ENCODE measurements at places on chromosomes 12 and 14. TPM values are rescaled to one million over a fixed set of nuclear protein-coding genes. Genes with fewer than 3 reads are reported as not detected.

The KCNH3 gene
- 1.6 TPM for polyA plus RNA-seq

The OR10AD1 gene
- polyA plus RNA-seq: 0.15 TPM

The LRRC23 gene
- polyA plus RNA-seq: 9.0 TPM

The KRT2 gene
- polyA plus RNA-seq: not detected

The KRT81 gene
- 0.06 TPM for polyA plus RNA-seq

DNA sequence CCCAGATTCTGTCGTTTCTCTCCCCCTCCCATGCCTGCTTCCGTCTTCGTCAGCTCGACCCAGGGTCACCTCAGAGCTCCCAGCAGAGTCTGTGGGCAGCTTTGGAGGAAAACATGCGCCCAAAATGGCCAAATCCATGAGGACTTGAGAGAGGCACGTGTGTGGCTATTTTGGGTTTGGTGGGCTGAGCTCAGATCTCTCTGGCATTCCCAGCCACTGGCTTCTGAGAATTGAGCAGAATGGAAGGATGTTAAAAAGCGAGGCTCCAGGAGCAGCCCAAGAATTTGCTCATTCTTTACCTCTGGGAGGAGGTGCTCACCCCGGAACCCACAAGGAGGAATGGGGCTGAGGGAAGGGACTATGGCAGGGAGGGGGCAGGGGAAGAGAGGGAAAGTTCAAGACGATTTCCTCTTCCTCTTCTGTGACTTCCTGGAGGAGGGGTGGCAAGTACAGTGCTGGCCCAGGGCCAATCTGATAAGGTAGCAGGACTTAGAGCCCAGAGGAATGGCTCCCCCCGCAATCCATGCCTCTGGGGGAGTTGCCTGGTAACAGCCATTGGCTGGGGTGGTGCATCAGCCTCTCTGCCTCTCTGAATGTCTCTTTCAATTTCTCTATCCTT, 20.1 kb downstream of the TSPAN9 start:
- DNase-seq: peak; percentile 66

GRCh38 chr14:89422181-89422951, 5.3 kb upstream of the FOXN3 start:
- peak; percentile 46 for DNase-seq

GRCh38 chr12:7012024-7012607, 6.2 kb downstream of the LPCAT3 start:
- no peak for DNase-seq

DNA sequence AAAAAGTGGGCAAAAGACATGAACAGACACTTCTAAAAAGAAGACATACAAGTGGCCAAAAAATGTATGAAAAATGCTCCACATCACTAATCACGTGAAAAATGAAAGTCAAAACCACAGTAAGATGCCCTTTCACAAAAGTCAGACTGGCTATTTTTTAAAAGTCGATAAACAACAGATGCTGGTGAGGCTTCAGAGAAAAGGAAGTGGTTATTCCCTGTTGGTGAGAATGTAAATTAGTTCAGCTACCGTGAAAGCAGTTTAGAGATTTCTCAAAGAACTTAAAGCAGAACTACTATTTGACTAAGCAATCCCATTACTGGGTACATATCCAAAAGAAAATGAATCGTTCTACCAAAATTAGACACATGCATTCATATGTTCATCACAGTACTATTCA, 237.0 kb downstream of the KIF21A start:
- DNase-seq: no peak

- DNase-seq: peak; percentile 67
Measured at GRCh38 chr12:125079648-125080645, 14.7 kb downstream of the AACS start.
